ENCODE measurements at places on chromosomes 4 and X. TPM values are rescaled to one million over a fixed set of nuclear protein-coding genes. Genes with fewer than 3 reads are reported as not detected.

MAGEA10 gene
- not detected for total RNA-seq

SLC34A2 gene
- not detected for total RNA-seq

SPIN3 gene
- 8.6 TPM for total RNA-seq

NHSL2 gene
- 0.10 TPM for total RNA-seq

GAGE2A gene
- total RNA-seq: not detected

ADGRL3 gene
- not detected for total RNA-seq

ASB12 gene
- 0.17 TPM for total RNA-seq

PAGE2B gene
- total RNA-seq: 0.48 TPM
